ENCODE measurements at places on chromosomes 4 and X. TPM values are rescaled to one million over a fixed set of nuclear protein-coding genes. Genes with fewer than 3 reads are reported as not detected.

GRCh38 chrX:119880552-119881437, 9.2 kb downstream of the NDUFA1 start:
- peak; percentile 52 for DNase-seq

GRCh38 chr4:73989928-73990327, 1.9 kb upstream of the PPBP start:
- DNase-seq: no peak

DNA sequence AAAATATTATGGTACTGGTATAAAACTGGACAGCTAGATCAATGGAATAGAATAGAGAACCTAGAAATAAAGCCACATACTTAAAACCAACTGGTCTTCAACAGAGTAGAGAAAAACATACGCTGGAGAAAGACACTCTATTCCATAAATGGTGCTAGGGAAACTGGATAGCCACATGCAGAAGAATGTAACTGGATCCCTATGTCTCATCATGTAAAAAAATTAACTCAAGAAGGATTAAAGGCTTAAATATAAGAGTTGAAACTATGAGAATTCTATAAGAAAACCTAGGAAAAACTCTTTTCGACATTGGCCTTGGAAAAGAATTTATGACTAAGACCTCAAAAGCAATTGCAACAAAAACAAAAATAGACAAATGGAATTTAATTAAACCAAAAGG, 114.6 kb downstream of the PCDH18 start:
- DNase-seq: no peak

The EREG gene
- total RNA-seq: not detected

GRCh38 chr4:20698820-20699219, 1.4 kb upstream of the PACRGL start:
- DNase-seq: no peak

DNA sequence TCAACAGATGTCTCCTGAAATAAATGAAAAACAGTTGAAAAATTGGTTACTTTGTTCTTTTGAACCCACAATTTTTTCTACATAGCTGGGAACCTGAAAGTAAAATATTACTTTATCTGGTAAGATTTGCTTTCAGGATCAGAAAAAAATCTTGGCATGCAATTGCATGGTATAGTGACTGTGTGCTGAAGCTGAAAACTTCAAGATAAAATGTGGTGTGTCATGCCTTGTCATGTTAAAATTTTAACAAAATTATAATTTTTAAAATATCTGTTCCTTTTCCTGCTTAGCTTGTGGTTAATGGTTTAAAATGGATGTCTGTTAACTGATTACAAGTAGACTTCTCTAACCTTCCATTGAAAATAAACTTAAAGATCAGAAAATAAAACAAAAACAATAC, 904.8 kb downstream of the PDHA2 start:
- DNase-seq: no peak

The DGAT2L6 gene
- not detected for total RNA-seq

DNA sequence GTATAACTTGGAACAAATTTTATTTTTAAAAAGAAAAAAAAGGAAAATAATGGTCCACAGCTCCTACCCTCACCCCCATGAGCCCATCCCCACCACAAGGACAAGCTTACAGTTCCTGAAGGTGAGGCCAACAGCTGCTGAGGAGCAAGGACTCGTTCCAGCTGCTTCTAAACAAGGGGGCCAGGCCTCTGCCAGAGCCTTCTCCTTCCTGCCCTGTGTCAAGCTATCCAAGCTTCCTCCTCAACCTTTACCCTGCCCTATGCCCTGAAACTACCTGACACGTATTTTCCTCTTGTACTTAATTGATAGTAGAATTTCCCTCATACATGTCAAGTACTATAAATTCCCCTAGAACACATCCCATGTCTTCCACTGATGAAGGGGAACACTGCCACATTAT, 8.8 kb downstream of the SH3D19 start:
- DNase-seq: no peak

The TAF7L gene
- total RNA-seq: not detected

DNA sequence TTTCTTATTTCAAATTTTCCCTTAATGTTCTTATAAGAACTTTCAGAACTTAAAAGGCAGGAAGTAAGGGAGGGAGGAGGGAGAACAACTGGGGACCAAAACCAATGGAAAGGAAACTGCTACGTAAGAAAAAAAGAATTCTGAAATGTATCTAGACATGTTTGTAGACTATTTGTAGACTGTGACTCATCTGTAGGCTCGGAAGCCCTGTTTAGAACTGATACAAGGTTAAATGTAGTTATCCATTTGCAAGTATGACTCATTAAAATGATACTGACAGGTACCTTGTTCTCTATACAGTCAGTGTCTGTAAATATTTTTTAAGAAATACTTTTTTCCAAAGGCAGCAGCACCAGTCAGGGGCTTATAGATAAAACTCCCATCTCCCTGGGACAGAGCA, 202.0 kb downstream of the DHX15 start:
- no peak for DNase-seq

GRCh38 chr4:98510757-98511517, 147.5 kb downstream of the TSPAN5 start:
- peak; percentile 64 for DNase-seq

The GAGE12H gene
- not detected for total RNA-seq

The TMEM129 gene
- 22.5 TPM for total RNA-seq

Measured in activated CD8-positive, alpha-beta memory T cell treated with anti-CD3 and anti-CD28 coated beads, Interleukin-2, amount 10 ng/mL, durations not matched to agents 7 days and 5 days (primary cell).